Stimulated activated CD4-positive, alpha-beta T cell treated with anti-CD3 and anti-CD28 coated beads, Interleukin-2, amount 100 ng/mL, for 24 hours (primary cell): ENCODE measurements at places on chromosomes 5 and 9.

- no peak for DNase-seq
Observed at GRCh38 chr9:114908104-114908622, 22.2 kb downstream of the TNFSF8 start.

DNA sequence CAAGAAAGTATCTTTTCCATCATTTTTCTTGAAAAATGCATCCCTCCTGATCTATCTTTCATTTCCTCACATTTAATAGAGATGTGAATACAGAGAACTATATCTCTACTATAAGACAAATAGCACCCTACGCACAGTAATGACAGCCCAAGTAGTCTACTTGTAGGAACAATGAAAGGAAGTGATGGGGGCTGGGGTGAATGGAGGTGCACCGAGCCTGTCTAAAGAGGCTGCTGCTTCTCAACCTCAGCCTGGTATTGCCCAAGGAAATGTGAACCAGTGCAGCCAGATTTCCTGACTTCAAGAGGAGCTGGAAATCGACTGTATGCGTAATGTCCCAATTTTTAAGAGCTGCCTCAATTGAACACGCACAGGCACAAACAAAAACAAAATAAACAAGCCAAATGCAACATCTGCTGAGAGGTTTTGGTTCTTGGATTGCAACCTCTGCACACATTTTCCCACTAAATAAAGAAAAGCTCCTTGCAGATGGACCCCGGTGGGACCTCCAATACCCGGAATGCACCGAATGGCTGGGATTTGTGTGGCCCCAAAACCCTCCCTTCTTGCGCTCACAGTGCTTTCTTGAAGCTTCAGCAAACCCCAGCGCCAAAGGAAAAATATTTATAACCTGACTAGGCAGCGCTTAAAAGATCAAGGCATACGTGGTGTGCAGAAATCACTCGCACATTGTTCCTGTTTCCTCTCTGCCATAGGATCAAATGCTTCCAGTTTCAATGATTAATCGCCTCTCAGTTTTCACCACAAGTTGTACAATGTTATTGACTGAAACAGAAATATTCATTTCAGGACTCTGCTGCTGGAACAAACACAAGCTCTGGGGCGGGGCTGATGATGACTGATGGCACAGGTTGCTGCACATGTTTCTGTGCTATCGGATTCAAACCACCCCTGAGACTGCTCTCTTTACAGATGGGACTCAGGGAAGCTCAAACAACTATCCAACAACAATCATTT lies 68.3 kb downstream of the KCNIP1 start:
- peak; percentile 71 for DNase-seq

DNA sequence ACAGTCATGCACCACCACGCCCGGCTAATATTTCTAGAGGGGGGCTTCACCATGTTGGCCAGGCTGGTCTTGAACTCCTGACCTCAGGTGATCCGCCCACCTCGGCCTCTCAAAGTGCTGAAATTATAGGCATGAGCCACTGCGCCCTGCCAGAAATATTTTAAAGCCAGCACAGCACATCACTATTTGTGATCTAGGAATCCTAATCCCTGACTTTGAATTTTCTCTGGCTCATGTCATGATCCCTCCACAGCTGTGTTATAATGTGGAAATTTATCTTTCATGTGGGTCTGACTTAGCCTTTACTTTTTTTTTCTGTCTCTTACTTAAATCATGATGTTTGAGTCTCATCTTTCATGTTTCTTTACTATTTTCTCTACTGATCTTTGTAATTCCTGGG lies 18.7 kb upstream of the ITGA1 start:
- DNase-seq = no peak

GRCh38 chr5:141950207-141951005 lies 7.6 kb downstream of the PCDH12 start:
- no peak for DNase-seq

DNA sequence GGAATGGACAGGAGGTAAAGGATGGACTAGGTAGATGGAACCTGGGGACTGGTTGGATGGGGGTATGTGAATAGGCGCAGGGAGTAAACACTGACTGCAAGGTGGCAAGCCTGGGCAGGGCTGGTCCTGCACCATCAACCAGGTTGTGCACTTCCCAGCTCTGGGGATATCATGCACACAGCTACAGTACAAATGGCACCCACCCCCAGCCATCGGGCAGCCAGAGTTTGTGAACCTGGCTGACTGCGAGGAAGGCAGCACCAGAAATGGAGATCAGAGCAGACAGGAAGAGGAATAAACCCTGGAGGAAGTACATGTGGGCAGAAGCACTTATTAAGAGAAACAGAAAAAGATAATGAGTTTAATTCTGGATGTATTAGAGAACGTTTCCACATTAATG lies 229.1 kb downstream of the ESM1 start:
- DNase-seq = no peak

- no peak for DNase-seq
Observed at GRCh38 chr5:112795342-112795741, 57.7 kb downstream of the APC start.

- no peak for DNase-seq
Observed at GRCh38 chr9:100197553-100197952, 98.5 kb downstream of the INVS start.

- no peak for DNase-seq
Observed at GRCh38 chr5:172849606-172850453, 15.8 kb downstream of the ERGIC1 start.

DNA sequence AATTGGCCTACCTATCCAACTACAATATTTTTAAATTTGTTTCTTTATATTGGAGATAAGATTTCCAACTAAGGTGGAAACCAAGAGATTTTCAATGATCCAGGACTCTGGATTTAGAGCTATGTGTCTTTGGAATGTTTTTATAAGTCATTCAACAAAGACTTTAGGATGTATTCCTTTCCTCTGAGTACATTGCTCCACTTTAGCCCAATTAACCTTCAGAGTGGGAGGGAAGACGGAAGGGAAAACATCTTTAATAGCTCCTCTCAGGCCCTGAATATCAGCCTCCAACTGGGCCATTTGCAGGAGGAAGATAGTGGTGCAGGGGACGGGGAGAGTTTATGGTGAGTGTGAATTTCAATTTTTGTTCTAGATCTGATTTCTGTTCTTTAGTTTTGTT lies 239.2 kb downstream of the PIK3R1 start:
- no peak for DNase-seq

GRCh38 chr9:20187318-20187717 lies 398.5 kb upstream of the SLC24A2 start:
- no peak for DNase-seq

DNA sequence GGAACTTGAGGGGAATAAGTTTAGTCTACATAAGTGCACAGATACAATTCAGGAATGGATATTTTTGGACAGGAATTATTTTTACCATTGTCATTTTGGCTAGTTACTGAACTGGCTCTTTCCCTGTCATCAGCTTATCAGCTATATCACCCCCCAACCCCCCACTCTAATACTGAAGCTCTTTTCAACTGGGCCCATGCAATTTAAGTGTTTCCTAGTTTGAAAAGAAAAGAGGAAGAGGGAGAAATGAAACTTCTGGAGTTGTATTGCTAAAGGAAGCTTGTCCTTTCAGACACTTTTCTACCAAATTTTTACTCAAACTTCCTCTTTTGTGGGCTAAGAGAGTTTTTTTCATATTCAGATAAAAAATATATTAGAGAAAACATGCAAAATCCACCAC lies 18.5 kb upstream of the TIMD4 start:
- no peak for DNase-seq

DNA sequence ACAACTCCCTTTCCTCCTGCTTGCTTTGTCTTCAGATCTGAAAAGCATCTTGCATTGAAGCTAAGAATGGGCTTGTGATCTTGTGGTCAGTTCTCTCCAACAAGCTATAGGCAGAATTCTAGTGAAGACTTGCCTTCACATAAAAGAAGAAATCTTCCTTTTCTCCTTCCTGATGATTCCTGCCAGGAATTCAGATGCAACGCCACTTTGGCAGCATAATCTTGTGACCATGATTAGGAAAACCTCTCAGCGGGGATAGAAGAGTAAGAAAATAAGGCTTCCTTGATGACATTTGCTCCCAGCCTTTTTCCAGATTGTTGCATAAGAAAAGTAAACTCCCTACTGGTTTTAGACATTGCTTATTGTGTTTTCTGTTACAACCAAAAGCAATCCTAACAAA lies 73.4 kb downstream of the TMEM167A start:
- no peak for DNase-seq

DNA sequence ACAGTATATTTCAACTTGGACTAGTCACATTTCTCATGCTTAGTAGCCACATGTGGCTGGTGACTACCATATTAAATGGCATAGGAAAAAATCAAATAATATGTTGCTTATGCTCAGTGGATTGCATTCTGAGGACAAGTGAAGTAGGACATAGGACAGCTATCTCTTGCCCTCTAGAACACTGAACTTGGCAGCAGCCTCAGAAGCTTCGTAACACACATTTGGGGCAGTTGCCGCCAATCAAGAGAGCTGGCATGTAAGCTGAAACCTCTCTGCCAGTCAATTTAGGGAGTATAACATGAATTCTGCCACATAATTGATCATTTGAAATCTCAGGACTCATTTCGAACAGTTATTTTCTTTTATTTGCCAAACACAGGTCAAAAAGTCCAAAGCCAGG lies 505.5 kb downstream of the MAT2B start:
- no peak for DNase-seq

- DNase-seq = no peak
Observed at GRCh38 chr9:83477571-83477970, 60.6 kb downstream of the FRMD3 start.

DNA sequence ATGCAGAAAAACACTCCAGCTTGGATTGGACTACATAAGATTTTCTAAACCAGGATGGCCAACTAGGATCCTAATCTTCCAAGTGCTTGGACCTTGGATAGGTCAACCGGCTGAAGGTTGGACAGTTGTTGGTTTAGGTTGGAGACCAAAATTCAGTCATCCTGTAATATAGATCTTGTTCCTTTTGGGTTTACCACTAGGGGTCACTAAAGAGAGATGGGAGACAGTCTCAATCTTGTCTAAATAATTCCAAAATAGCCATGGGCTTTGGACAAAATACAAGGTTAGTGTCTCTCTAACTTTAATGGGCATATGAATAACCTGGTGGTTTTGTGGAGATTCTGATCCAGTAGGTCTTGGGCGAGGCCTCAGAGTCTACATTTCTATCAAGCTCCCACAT lies 148.7 kb upstream of the ERCC6L2 start:
- no peak for DNase-seq

DNA sequence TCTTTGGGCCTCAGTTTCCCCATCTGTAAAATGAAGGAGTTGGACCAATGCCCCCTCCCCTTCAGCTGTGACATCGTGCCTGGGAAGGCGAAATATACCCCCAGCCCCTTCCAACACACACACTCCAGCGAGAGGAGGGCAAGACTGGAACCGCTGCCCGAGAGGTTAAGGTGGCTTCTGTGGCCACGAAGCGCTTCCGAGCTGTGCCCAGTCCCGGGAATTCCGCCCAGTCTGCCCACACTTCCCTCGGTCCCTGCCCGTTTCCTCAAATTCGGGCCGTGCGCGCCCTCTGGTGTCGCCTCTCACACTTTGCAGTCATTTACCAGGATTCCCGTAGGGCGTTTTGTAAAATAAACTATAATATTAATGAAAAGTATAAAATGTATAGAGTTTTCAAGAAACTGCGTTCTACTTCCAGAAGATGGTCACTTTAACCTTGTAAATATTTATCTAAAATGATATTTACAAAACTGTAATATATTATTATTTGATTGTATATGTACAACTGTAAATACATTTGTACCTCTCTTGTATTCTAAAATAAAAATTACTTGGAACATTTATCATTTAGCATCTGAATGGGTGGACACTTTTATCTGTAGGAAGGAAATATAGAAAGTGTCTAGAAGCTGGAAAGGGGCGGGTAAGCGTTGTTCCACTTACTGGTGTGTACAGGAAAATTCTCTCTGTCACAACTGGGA lies 11.0 kb upstream of the EXOSC2 start:
- peak; percentile 69 for DNase-seq

DNA sequence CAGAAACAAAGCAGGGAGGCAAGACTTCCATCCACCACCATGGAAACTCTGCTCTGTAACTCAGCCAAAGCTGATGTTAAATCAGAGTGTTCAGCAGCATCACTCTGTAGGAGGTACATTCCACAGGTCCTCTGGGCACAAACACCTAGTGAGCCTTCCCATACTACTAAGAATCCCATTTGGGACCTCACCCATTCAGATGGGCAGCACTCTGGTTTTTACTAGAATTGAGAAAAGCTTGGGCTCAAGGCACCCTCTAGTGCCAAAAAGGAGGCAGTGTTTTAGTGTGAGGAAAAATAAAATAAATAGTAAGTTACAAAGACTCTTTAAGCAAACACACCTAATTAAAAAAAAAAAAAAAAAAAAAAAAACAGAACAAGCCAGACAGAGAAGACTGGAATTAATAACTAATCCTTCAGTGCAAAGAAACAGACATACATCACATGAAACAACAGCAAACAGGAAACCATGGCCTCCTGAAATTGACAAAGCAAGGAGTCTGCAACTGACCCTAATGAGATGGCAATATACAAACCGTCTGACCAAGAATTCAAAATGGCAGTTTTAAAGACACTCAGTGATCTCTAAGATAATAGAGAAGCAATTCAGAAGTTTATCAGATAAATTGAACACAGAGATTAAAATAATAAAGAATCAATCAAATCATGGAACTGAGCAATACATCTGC lies 159.5 kb downstream of the GNA14 start:
- DNase-seq = no peak

GRCh38 chr9:104923740-104924139 lies 4.2 kb downstream of the ABCA1 start:
- no peak for DNase-seq

- DNase-seq = no peak
Observed at GRCh38 chr5:101838435-101838834, 457.6 kb downstream of the SLCO4C1 start.

DNA sequence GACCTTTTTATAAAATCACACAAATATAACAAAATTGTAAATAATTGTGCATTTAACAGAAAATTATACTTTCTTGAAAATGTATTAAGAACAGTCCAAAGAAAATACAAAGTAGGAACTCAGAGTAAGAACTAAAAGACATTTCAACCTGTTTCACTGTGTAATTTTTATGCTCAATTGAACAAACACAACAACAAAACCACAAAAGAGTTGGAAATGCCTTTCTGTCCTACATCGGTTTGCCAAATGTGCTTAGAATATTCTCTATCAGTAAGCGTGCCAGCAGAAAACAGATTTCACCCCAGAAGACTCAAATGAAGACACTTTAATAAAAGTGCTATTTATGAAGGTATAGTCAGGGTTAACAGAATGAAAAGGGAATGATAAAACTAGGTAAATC lies 592.1 kb downstream of the PRELID2 start:
- DNase-seq = no peak

DNA sequence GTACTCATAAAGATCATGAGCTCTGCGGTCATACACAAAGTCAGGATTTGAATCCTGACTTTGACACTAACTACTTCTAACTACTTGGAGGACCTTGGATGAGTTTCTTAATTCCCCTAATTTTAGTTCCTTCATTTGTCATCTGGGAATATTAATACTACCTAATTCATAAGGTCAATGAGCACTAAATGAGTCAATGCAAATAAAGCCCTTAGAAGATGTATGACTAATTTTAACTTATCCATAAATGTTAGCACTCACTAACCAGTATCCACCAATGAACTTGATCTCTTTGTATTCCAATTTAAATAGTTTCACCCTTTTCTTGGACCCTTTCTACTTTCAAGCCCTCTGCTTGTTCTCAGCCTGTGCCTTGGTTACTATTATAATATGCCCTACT lies 1106.4 kb downstream of the CDH18 start:
- no peak for DNase-seq

- DNase-seq = peak; percentile 50
Observed at GRCh38 chr5:76401801-76402250, 1.3 kb upstream of the IQGAP2 start.

GRCh38 chr5:37804401-37804800 lies 35.4 kb downstream of the GDNF start:
- no peak for DNase-seq
